ENCODE measurements at places on chromosomes 13 and 19.

- DNase-seq = peak; percentile 15
These were observed 170.3 kb downstream of the PTPRS start for GRCh38 chr19:5170329-5170745.

DNA sequence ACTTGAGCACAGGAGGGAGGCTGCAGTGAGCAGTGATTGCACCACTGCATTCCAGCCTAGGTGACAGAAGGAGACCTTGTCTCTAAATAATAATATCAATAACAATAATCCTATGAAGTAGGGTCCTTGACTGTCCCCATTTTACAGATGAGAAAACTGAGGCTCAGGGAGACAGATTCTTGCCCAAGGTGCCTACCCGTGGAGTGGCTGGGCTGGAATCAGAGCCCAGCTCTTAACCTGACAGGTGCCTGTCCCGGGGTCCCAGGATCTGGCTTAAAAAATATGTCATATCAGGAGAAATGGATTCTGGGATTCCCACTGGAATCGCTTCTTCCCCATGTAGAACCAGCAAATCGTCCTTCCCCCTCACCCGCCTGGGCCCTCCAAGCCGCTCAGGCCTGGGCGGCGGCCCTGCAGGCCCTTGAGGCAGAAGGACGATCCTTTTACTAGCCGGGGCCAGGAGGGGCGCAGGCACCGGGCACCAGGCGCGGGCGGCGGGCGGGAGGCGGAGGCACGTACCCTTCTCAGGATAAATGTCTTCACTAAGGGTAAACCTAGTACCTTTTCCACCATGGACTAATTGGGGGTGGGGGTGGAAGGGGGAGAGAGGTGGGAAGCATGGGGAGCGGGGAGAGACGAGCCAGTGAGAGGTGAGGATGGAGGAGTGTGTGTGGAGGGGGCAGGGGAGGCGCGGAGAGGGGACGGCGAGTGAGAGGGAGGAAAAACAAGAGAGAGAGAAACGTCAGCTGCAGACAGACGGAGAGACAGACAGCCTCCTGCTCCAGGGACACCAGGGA lies 60.6 kb downstream of the COLGALT1 start:
- DNase-seq = no peak

DNA sequence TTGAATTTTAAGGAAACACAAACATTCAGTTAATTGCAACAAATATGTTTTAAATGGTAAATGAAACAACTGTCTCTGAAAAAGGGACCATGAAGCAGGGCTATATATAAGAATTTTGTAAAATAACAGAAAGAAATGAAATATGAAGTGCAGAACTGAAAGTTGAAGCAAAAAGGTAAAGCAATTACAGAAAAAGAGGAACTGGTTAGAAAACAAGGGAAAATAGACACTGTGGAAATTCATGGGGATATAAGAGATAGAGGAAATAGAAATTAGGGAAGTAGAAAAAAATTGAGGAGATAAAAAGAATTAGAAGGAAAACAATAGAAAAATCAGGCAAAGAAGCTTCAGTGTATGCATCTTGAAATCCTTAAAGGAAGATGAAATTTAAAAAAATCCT lies 40.0 kb upstream of the TDRD3 start:
- DNase-seq = no peak

DNA sequence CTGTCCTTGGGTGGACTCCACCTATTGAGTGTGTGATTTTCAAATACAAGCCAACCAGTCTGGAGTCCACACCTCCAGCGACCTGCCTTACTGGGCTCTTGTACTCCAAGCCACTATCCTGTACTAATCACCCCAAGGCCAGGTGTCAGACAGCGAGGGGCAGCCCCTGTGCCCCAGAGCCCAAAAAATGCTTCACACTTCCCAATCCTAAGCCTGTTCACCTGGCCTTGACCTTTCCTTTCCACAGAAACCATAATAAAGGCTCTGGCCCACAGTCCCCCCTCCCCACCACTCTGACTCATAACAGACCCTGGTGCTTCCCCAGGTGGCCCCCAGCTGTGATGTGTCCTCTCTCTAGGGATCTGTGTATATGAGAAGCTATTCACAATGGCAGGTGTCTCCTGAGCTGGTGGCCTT lies 3.9 kb downstream of the CD209 start:
- no peak for DNase-seq

- no peak for DNase-seq
These were observed 41.5 kb upstream of the ADGRE5 start for GRCh38 chr19:14339741-14340140.

- DNase-seq = no peak
These were observed 18.5 kb downstream of the AP3D1 start for GRCh38 chr19:2132731-2133490.

GRCh38 chr13:24212674-24213073 lies 52.2 kb downstream of the SPATA13 start:
- no peak for DNase-seq

- no peak for DNase-seq
These were observed 512.4 kb upstream of the ATXN8OS start for GRCh38 chr13:69595181-69595580.

DNA sequence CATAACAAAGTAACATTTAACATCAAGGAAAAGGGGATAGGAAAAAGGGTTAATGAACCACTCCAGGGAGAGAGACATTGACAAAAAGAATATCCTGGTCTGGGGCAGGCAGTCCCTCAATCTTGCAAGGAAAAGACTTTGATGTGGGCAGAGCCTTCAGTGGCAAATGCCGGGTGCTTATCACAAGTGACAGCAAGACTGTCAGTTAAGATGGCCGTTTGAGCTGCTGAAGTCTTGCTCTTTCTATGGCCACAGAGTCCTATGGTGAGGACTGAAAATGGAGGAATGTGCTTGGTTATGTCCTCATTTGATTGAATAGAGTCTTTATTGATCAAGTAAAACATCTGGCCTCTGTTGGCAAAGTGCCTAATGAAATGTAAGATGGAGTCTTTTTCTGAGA lies 112.1 kb downstream of the B3GLCT start:
- no peak for DNase-seq

DNA sequence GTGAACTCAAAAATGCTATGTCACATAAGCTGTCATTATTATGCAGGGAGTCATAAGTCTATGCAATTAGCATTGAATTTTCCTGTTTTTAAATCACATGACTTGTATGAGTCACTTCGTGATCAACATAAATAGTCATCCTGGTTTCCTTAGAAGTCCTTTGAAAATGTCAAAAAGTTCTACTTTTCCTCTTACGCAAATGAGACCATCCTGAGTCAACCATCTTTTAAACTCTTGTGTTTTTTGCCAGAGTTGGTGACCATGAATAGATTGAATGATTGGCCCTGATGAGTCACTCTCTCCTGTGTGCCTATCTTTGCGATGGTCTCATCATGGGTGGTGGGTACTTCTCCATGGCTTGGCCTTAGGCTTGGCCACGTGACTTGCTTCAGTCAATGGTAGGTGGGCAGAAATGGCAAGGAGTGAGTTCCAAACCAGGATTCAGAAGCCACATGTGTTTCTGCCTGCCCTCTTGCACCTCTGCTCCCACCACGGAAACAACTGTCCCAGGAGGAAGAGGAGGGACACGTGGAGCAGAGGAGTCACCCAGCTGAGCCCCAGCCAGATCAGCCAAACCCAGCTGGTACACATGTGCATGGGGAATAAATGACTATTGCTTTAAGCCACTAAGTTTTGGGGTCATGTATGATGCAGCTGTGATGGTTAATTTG lies 123.5 kb upstream of the CACNA1A start:
- no peak for DNase-seq

GRCh38 chr19:1102407-1103131 lies 1.2 kb upstream of the GPX4 start:
- no peak for DNase-seq

DNA sequence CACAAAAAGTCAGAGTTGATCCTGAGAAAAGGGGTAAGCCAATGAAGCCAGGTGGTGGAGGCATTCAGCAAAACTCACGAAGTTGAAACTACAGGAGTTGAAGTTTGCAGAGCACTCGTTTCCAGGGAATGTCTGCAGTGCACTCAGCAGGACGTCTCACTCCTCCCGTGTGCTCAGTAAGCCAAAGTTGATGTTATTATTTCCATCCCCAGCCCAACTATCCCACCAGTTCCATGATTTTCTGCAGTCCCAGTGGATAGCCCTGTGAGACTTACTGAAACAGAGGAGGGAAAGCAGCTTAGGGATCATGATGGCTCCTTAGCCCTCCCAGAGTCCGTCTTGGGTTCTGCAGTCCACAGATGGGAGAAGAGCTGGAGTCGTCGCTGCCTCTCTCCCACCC lies at the start of gene TARM1:
Gene TARM1, minus strand, starts transcription at position 334 of the 400 bp plus-strand sequence. Its CDS starts 25 bp downstream, at position 309.
- DNase-seq = no peak

GRCh38 chr19:4976401-4977298 lies 7.7 kb downstream of the KDM4B start:
- DNase-seq = no peak

DNA sequence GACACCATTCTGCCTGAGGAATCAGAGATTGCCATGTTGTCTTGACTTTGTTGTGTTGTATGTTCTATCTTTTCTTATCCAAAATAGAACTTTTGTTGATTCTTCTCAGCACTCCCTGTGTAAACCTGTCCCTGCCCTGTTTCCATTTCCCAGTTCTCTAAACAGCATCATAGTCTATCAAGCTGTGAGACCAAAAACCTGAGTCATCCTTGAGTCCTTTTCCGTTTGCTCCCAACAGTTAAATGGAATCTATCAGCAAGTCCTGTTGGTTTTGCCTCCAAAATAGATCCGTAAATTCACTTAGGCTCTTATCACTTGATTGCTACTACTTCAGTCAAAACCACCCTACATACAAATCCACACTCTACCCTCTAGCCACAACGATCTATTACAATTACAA lies 667.1 kb downstream of the PCDH9 start:
- DNase-seq = no peak

DNA sequence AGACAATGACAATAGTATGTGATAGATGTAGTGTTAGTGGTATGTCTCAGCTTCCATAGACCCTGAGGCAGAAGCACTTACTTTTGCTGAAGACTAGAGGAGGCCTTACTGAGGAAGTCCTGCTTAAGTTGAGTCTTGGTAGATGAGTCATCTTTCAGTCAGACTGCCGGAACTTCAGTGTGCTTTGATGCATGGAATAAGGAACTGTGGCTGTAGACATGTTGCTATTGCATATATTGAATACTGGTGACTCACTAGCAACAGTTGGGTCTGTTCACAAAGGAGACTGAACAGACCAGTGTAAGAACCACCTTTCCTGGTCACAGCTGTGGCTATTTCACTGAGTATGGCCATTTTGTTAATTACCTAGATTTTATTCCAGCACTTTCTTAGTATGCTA lies 1000.6 kb downstream of the OLFM4 start:
- DNase-seq = no peak

DNA sequence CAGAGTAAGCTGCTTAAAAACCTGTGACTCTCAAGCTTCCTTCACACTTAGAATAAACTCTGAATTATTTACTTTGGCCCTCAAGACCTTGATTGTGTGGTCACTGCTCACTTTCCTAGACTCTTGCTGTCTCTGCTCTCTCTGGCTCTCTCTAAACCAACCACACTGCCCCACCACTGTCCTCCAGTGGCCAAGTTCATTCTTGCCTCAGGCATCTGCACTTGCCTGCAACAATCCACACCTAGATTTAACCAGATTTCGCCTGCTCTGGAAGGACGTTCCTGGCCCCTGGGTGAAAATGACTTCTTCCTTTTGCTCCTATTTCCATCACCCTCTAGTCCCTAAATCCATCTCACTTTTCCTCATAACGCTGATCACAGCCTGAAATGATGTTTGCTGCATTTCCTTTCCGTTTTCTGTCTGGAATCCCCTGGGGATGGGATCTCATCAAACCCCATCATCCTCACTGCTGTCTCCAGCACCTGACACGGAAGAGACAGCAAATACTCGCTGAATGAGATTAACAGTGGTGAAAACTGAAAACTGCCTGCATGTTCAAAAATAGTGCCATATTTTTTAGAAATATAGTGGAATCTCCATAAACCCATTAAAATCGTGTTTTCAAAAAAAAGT lies 232.6 kb downstream of the UQCRFS1 start:
- DNase-seq = no peak

Data from stimulated activated CD4-positive, alpha-beta T cell treated with anti-CD3 and anti-CD28 coated beads, TNF-alpha, amount 100 ng/mL, for 24 hours (primary cell).